ENCODE measurements at places on chromosomes 5 and 9.

DNA sequence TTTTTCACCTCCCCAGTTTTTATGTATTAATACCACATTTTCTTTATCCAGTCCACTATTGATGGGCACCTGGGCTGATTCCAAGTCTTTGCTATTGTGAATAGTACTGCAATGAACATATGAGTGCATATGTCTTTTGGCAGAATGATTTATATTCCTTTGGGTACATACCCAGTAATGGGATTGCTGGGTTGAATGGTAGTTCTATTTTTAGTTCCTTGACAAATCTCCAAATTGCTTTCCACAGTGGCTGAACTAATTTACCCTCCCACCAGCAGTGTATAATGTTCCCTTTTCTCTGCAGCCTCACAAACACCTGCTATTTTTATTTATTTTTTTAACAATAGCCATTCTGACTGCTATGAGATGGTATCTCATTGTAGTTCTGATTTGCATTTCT lies 340.2 kb downstream of the ADAMTS6 start:
- no peak for ATAC-seq

DNA sequence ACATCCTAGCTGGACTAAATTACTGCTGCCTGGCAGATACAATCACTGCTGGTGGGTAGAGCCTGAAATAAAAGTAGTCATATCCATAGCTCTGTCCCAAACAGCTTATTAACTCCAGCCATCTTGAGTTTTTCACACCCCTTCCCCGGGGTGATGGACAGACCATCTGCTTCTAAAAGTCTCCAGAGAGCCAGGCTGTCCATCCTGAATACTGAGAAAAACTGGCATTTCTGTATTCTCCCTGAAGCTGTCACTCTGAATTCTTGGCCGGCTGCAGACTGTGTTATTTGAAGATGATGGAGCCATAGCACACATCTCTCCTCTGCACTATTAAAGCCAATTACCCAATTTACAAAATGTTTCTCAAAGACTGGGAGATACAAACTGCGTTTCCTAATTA lies 118.6 kb downstream of the GABBR2 start:
- ATAC-seq = no peak

DNA sequence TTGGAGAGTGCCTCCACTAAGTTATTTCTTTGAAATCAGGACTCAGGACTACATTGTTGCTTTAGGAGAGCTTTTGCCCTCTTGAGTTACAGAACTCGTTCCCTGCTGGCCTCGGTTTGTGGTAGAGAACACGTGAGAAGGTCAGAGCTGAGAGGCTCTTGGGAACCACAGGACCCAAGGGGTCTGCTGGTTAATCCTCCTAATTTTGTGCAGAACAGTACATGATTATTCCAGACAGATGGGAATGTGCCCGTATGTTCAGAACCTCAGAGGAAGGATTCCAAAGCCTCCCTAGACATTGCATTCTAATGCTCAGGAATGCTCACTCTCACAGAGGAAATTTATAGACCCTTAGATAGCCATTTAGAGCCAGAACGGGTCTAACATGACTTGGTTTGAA lies 25.2 kb upstream of the BASP1 start:
- no peak for ATAC-seq

DNA sequence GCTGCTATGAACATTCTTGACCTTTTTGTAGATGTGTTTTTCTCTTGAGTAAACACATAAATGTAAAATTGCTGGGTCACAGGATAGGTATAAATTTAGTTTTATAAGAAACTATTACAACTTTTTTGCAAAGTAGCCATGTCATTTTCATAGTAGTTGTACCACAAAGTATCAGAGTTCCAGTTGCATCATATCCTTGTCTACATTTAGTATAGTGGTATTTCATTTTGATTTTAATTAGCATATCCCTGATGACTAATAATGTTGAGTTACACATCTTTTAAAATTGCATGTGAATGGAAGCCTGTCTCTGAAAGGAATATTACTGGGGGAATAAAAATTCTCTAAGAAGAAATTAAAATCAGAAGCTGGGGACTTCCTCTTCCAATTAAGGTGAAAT lies 85.4 kb downstream of the TMEM161B start:
- no peak for ATAC-seq

GRCh38 chr5:39021413-39021812 lies 52.8 kb downstream of the RICTOR start:
- ATAC-seq = no peak

GRCh38 chr5:177428574-177429217 lies 2.2 kb downstream of the GRK6 start:
- no peak for ATAC-seq

DNA sequence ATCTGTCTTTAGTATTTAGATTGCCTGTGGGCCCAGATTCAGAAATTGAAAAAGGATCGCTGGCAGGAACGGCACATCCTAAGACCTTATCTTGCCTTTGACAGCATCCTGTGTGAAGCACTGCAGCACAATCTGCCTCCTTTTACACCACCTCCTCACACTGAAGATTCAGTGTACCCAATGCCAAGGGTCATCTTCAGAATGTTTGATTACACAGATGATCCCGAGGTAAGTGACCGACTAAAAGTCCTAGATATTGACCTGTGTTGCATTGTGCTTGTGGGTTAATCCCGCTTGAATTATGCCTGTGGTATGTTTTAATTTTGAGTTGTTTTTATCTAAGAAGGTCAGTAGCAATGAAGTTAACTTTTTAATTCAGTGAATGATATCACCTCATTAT lies 14.4 kb downstream of the NCBP1 start:
- no peak for ATAC-seq

- ATAC-seq = peak; percentile 76
These were observed 63.8 kb downstream of the VAV2 start for GRCh38 chr9:133928248-133928764.

- no peak for ATAC-seq
These were observed 43.6 kb downstream of the GAS1 start for GRCh38 chr9:86903734-86904085.

GRCh38 chr5:173742432-173742816 lies 126.0 kb upstream of the BOD1 start:
- ATAC-seq = peak; percentile 75

GRCh38 chr5:150143350-150144245 lies 12.0 kb downstream of the PDGFRB start:
- ATAC-seq = no peak
